Activated effector memory CD4-positive, alpha-beta T cell treated with Interleukin-2 at 50 U/mL for 16 hours (primary cell): ENCODE measurements at places on chromosomes 6 and 20.

- DNase-seq = no peak
Measured at GRCh38 chr6:122020588-122021264, 378.7 kb upstream of the HSF2 start.

DNA sequence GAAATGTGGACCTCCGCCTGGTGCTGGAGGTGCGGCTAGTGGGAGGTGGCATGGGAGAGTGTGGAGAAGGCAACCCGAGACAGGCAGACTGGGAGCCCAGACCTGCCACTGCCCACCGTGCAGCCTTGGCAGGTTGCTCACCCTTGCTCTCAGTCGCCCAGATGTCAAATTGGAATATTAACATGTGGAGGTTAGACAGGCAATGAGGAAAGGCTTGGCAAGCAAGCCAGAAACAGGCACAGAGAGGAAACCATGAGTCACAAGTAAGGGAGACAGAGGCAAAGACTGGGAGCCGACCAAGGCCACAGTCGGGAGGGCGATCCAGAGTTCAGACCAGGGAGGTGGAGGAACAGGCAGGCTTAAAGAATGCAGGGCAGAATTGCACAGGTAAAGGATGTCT lies 178.2 kb downstream of the FOXC1 start:
- DNase-seq = no peak

- no peak for DNase-seq
Measured at GRCh38 chr6:28336284-28337120, 554 bp upstream of the ZSCAN31 start.

DNA sequence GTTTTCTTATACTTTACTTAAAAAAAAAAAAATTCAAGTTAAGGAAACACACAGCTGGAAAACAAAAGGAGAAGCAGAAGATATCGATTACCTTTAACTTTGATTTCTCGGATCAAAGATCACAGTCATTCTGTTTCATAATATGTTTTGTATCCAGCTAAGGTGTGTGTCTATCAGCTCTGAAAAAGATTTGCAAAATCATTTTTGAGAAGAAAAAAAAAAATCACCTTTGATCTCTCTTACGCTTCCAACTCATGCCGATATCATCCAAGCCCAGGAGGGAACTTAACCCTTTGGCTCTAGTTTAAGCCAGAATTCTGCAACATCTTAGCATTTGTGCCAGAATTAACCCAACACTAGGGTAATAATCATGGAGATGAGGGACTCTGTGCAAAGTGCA lies 144.0 kb downstream of the NFATC2 start:
- DNase-seq = no peak

DNA sequence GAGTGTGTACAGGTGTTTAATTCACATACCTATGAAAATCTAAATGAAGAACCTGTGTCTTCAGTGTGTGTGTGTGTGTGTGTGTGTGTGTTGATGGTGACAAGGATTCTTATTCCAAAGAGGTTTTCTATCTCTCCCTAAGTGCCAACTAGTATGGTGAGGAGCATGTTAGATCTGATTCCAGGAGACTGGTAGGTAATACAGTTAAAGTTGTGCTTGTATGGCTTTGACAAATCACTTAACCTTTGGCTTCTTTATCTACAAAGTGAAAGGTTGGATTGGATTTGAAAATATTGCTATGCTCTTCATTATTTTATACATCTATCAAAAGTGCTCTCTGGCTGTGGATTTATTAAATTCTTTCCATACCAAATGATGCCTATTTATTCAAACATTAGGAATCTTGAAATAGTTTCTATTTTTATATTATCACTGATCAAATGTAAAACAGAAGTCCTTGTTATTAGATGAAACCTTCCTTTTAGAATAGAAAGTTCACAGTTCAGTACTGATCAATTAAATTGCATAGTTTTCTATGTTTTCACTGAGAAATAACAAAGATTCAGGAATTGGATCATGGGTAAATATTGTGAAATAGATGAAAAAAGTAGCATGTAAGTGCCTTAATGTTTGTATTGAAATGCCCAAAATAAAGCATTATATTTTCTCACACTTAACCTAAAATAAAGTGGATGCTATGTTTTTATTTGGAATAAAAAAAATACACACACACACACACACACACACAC lies 84.4 kb upstream of the MLIP start:
- no peak for DNase-seq

- DNase-seq = no peak
Measured at GRCh38 chr20:57224641-57225138, 41.8 kb downstream of the BMP7 start.

- DNase-seq = no peak
Measured at GRCh38 chr6:149847939-149848267, 16.3 kb downstream of the LRP11 start.

GRCh38 chr6:6315660-6316059 lies 4.8 kb downstream of the F13A1 start:
- no peak for DNase-seq

DNA sequence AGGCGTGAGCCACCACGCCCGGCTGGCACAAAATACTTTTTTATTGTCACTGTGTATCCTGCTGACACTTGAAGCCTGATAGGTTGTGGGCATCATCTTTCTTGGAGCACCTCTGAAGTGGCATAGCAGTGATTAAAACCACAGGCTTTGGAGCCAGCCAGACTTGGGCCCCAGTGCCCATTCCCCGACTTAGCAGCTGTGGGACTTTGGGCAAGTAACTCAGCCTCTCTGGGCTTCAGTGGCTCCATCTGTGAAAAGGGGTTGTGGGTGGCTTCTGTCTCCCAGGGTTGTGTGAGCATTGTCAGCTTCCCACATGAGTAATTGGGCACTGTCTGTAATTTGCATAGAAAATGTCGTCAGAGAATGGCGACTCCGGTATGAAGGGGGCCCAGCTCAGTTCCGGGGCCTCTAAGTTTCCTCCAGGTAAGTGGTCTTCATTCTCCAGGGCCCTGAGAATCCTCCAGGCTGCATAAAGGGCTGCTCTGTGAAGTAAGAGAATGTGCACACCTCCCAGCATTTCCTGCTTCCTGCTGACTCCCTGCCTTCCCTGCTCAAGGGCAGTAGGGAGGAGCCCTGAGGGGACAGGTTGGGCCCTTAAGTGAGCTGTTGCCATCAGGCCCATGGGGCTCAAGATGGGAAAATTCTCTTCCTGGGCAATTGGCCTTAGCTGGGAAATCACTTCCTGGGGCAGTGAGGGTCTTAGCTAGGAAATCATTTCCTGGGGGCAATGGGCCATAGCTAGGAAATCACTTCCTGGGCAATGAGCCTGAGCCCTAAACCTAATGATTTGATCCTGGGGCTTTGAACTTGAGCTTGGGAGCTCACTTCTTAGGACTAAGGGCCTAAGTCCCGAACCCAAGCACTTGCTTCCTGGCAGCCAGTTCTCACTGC lies 27.2 kb downstream of the ARHGAP40 start:
- no peak for DNase-seq

DNA sequence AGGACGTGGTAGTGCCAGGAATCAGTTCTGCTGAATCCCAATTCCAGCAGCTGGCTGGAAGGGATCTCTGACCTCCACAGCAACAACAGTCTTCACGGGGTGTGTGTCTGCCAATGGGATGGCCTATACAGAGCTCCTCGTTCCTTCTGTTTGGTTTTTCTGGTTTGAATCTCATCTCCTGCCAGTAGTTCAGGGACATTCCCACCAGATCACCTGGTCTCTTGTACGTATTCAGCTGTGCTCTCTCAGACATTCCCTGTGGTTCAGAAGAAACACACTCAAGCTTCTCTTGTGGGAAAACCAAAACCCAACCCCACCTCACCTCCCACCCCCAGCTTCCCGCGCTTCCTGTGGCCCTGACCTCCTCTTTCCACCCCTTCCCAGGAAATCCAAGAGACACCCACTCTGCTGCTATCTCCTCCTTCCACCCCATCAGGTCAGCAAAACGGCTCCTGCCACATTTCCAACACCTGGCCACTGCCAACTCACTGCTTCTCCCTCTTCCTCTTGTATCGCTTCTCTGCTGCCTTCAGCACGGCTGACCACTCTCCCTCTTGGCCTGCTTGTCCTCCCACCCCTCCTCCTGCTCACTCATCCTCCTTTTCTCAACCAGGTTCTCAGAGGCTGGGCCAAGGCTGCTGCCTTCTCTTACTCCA lies 63.3 kb upstream of the PTGIS start:
- DNase-seq = no peak

- no peak for DNase-seq
Measured at GRCh38 chr20:19937651-19938420, 79.3 kb upstream of the NAA20 start.

- DNase-seq = no peak
Measured at GRCh38 chr20:21340991-21341697, 38.0 kb downstream of the XRN2 start.

GRCh38 chr20:39089029-39089428 lies 126.9 kb downstream of the DHX35 start:
- DNase-seq = no peak

DNA sequence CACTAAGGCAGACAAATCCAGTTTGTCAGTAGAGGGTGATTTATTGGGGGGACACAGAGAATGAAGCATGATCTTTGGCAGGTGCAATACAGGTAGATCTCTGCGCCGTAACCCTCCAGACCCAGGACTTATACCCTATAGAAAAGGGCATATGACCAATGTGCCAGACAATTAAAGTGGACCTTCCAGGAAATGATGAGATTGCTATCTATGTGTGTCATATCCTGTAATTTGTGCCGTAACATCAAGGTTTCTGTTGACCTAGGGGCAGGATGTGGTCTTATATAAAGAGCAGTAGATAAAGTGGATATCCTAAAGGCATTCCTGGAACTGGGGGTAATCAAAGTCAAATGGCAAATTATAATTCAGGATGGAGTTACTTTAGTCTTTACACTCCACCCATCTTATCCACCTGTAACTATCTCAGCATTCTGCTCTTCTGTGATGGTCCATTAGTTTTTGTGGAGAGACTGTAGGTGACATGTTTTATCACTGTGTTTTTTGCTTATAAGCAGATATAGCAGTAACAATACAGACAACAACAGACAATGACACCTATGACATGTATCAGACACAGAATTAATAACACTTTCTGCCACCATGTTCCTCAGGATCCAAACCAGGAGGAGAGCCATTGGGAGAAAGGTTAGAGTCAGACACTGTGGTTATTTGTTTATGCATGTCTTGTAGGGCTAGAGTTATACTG lies 43.1 kb upstream of the ZNF337 start:
- DNase-seq = no peak

- DNase-seq = no peak
Measured at GRCh38 chr20:36207602-36208001, 28.7 kb upstream of the AAR2 start.

- DNase-seq = no peak
Measured at GRCh38 chr6:39422238-39422637, 99.7 kb upstream of the KCNK16 start.

DNA sequence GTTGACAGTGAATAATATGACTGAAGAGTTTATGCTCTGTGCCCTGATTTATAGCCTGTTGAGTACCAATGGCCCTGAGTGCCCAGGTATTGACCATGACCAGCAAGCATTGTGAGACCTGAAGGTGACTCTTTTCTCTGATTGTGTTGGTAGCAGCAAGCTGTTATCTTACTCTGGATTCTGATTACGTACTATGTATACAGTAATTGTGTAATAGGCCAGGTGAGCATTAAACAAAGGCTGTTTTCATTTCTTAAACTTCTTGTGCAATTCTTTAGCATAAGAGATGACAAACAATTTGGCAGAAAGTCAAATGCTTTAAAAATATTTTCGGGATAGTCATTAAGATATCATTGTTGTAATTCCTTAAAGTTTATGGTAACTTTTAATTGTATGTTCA lies 111.7 kb upstream of the PTPRK start:
- no peak for DNase-seq

DNA sequence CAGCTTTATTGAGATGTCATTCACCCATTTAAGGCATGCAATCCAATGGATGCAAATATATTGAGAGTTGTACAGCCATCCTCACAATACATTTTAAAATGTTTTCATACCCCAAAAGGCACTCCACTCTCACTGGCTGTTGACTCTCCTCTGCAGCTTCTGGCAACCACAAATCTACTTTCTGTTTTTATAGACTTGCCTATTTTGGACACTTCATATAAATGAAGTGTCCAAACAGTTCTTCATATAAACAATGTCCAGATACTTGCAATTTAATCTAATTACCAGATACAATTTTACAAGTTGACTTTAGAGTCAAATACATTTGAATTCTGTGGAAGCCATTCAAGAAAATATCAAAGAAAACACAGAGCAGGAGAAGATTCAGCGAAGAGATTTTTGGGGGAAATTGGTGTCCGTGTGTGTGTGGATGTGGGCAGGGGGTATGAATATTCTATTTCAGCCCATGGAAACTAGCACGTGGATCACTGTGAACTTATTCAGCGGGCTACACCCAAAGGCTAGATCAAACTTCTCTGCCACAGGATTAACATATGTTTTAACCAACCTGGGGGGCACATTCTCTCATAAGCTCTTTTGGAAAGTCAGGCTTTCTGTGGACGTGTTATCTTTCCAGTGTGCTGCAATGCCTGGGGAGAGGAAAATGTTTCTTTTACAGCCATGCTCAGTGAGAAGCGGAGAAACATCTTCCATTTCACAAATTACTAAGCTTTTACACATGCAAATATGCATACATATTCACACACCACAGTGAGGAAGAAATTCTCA lies 73.9 kb downstream of the PLG start:
- DNase-seq = no peak

GRCh38 chr6:149324428-149324827 lies 6.9 kb downstream of the TAB2 start:
- no peak for DNase-seq

DNA sequence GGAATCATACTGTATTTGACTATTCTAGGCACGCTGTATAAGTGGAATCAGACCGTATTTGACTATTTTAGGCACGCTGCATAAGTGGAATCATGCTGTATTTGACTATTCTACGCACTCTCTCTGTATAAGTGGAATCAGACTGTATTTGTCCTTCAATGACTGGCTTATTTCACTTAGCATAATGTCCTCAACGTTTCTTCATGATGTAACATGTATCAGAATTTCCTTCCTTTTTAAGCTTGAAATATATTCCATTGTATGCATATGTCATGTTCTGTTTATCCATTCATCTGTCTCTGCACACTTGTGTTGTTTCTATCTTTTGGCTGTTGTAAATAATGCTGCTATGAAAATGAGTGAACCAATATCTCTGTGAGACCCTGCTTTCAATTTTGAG lies 5.7 kb downstream of the CCDC170 start:
- no peak for DNase-seq

DNA sequence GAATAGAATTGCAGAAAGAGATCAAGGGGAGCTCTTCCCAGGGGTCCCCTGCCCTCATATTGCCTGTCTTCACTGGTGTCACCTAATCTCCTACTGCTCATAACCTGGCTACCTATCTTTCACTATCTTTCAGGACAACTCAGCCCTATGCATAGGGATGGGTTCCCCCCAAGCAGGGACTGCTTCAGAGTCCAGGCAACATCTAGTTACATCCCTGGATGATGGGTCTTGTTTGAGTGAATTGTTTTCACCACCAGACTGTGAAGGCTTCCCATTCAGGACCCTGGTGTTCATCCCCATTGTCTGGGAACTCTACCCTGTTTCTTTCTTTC lies 850 bp upstream of the HECA start:
- no peak for DNase-seq
